IPS DF 19.7 (cell line): ENCODE measurements at places on chromosomes 5 and 9.

GRCh38 chr5:107514305-107514704, 156.4 kb downstream of the EFNA5 start:
- DNase-seq: no peak

DNA sequence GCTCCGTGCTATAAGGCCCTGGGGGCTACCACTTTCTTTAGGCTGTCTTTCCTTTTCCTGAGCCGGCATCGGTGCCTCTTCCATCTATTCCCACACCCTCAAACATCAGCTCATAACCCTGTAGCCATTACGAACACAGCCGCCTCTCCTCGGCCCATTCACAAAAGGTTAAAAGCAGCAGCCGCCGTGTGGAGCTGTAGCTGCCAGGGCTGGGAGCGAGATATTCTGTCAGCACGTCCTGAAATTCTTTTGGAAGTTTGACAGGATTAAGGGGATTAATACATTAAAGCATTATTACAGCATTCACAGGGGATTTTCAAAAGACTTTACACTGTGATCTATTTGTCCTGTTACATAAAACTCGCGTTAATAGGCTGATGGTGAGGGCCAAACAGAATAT, 428.2 kb downstream of the CDK5RAP2 start:
- DNase-seq: no peak

DNA sequence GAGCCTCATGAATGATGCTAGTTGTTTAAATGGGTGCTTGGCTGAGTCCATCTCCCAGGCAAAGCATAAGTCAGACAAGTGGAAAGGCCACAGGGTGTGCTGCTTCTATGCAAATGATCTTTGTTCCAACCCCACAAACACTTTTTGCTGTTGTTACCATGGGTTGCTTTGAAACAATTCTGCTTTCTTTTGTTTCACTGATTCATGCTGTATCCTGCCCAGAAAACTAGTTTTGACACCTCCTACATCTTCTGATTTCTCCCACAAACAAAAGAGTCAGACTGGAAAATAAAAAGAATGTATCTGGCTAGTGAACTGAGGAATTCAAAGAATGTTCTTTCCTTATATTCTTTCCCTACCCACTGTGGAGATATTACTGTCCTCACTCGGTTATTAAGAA, 298.6 kb downstream of the DIRAS2 start:
- DNase-seq: no peak

- DNase-seq: no peak
Measured at GRCh38 chr5:142213077-142213476, 104.5 kb downstream of the NDFIP1 start.

DNA sequence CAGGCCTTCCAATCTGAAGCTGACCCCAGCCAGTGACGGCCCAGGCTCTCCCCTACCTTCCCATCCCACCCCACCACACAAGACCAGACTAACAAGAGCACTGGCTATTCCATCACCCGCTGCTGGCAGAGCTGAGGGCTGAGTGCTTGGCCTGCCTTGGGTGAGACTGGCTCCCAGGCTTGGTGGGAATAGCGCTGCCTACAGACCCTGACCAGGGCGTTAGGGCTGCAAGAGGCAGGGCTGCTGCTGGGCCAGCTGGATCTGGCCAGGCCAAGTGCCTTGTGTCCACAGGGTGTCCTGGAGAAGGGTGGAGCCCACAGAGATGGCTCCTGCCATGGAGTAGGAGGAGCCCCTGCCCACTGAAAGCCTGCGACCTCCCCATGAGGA, 31.6 kb upstream of the ANGPTL2 start:
- no peak for DNase-seq

DNA sequence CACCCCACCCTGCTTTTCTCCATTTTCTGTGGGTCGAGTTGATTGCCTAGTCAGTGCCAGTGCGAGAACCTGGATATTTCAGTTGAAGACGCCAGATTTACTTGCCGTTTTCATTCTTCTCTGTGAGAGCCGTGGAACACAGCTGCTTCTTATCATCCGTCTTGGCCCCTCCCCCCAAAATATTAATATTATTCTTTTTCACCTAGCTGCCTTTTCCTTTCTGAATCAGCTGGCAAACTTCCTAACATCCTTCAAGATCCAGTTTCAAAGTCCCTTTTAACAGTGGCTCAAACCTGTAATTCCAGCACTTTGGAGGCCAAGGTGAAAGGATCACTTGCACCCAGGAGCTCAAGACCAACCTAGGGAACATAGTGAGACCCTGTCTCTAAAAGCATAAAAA, 117.1 kb upstream of the RASA1 start:
- no peak for DNase-seq

DNA sequence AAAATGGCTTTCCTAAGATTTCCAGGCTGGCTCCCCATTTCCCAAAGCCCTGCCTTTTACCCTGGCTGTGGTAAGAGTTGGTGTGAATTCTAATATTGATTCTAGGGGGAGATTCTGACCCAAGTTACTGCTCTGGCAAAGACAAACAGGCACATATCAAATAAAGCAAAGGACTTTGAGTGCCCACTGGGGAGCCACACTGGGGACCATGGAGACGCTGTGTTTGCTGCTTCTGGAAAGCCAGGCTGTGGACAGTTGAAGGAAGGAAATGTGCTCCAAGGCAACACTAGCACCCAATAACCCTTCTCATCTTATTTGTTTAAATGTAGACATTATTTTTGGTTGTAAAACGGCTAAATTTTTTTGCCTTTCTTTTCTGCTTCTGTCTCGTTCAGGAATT, 78.7 kb downstream of the SNCAIP start:
- no peak for DNase-seq

DNA sequence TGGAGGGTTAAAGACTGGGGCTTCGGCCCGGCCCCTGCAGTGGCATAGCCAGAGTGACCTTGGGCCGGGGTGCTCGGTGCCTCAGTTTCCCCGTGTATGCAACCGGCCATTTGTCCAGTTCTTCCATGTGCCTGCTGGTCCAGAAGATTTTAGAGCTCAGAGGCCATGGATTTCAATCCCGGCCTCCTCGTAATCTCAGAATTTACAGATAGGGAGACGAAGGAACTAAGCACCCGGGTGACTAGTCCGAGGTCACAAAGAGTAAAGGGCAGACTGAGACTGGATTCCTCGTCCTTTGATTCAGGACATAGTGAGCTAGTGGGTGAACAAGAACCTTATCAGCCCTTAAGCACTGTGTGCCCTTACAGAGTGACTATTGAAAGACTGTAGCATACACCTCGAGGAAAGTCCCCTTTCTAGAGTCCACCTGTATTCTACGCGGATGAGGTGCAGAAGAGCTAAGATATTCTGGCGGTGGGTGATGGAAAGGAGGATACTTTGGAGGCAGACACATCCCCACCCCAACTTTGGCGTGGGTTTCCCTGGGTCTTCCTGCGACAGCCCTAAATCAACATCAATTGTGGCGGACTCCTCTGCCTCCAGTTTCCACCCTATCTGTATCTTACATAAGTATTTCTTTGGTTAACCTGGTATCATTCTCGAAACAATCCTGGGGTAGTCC, 597 bp downstream of the SLC31A1 start:
- no peak for DNase-seq

DNA sequence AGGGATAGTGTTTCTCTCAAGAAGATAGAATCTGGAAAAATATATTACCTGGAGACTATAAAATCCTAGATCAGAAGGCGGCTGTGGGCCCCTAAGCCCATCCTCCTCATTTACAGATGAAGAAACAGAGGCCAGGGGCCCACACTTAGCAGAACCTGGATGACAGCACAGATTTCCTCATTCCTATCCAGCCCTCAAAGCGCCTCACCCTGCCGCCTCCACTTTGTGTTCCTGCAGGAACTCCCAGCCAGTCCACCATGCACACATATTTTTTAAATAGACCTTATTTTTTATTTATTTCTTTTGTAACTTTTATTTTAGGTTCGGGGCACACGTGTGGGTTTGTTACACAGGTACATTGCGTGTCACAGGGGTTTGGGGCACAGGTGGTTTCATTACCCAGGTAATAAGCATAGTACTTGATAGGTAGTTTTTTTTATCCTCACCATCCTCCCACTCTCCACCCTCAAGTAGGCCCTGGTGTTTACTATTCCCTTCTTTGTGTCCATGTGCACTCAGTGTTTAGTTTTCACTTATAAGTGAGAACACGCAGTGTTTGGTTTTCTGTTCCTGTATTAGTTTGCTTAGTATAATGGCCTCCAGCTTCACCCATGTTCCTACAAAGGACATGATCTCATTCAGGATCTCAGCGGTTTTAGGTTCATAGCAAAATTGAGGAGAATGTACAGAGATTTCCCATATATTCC, 85.5 kb upstream of the MAP1B start:
- no peak for DNase-seq

GRCh38 chr9:36470643-36471290, 70.7 kb upstream of the RNF38 start:
- no peak for DNase-seq

DNA sequence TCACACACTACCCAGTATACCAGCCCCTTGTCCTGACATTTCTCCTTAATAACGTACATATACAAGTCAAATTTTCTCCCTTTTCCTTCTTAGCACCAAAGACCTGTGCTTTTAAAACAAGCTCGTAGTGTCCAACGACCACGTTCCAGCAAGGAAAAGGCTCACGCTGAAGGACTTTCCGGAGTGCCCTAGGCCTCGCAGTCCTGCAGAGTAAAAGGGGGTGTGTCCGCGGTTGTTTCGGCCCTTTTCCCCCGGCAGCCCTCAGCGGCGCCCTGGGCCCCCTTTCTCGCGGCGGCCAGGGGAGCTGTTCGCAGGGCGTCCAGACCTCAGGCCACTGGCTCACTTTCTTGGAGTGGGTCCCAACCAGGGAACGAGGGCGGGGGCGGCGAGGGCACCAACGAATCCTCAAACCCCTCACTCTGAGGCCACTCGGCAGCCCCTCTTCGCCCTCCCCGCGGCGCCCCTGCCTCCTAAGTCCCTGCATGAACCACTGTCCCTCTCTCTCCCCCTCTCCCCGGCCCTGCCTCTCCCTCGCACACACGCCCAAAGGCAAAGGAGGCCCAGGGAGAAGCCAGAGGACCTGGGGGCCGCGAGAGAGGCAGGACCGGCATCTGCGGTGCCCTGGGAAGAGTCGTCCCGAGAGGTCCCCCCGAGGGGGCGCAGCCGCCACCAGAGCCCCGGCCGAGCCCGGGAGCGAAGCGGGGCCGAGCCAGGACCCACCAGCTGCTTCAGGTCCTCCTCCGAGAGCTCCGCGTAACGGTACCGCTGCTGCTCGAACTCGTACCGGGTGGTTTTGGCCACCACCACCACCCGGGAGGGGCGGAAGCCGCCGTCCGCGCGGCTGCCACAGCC, 720 bp downstream of the NADK2 start:
- DNase-seq: no peak

DNA sequence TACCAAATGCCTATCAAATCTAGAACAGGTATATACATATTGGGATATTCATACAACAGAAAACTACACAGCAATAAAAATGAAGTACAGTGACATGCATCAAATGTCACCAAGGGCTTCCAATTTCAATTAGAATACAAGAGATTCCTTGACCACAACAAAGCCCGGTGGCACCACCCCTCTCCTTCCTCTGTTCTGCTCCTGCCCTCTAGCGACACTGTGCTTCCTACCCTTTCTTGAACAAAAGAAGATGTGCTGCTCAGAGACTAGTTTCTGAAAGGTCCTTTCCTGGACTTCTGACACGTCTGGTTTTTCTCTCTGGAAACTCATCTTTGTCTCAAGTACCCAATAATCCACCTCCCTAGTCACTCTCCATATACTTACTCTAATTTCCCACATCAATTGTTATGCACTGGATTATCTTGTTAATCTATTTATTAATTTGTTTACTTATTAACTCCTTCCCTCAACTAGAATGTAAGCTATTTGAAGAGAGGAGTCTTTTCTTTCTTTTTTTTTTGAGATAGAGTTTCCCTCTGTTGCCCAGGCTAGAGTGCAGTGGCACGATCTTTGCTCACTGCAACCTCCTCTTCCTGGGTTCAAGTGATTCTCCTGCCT, 70.4 kb upstream of the CTSV start:
- peak; percentile 35 for DNase-seq

DNA sequence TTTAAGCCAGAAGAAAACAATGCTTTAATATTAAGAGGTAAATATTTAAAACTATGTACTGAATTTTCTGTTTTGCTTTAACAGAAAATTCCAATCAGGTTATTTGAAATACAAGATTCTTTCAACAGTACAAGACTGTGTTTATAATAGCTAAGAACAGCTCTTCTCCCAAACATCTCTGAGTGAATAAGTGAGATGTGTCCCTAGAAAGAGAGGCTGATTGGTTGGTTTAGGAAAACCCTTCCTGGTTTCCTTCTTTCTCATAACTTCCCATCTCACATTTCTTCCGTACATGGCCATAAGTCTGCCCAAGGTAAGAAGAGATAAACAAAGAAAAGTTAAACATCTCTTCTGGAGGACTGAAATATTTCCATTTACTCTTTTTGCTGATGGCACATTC, 145.9 kb downstream of the FANCC start:
- no peak for DNase-seq

GRCh38 chr9:133347985-133348717, at the start of the genes MED22 and RPL7A:
MED22 (minus strand) TSS chr9:133348131; CDS start chr9:133346662, 1,469 bp downstream.
RPL7A (plus strand) TSS chr9:133348218; CDS start chr9:133348244, 26 bp downstream.
- DNase-seq: peak; percentile 84

DNA sequence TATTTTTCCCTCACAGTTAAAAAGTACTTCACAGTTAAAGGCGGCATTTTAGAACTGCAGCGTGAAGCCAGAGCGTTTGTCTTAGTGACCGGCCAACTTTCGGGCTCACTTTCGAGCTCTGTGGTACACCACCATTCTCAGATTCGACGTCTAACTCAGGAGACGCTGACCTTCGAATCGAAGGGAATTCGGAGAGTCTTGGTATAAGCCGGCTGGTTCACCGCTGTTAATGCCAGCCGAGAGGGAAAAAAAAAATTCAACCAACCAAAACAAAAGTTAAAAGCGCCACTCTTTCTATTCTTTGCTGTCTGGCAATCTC, 544 bp upstream of the SNX24 start:
- DNase-seq: no peak

DNA sequence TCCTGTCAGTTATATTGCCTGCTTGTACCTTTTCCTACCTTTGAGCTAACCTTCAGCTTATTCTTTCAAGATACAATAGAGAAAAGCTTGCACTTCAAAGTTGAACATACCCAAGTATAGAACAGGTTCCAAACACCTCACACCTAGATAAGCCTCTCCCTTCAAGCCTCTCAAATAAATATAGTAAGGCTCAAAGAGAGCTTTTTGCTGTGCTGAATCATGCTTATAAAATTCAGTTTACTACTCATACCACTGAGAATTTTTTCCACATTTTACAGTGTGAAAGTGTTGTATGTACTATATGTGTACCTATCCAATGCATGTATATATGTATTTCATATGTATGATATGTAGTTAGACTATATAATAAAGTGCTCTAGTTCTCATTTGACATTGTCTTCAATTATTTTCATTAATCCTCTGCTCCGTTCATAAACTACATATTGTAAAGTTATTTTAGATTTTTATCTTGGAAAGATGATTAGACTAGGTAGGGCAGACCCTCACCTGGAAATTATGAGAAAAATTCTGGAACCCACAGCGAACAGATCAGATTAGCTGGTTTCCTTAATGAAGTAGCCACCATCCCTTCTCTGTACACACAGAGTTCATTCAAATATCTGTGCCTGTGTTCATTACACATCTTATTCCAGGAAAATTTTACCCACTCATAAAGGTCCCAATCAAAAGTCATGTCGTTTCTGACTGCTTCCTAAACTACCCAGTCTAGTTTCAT, 149.2 kb upstream of the RGMB start:
- no peak for DNase-seq
